ENCODE measurements at places on chromosomes 16 and 17.

DNA sequence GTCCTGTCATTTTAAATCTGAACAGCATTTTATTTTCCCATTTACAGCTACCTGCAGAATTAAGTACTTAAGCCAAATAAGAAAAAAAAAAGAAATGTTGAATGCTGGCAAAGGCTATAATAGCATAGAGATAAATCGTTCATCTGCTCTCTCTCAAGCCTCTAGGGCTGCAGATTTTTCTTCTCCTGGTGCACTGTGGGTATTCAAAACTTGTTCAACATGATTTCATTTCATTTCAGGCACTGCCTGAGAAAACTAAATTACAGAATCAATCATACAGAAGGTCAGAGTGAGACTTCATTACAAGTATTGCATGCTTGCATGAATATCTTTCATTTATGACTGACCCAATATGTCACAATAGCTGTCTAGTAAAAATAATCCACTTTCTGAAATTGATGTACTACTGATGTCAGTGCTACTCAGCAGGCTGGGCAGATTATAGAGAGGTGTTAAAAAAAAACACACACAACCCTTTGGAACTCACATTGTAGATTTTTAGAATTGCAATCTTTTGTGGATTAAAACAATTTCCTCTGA lies 86.2 kb downstream of the TOX3 start:
- no peak for DNase-seq

DNA sequence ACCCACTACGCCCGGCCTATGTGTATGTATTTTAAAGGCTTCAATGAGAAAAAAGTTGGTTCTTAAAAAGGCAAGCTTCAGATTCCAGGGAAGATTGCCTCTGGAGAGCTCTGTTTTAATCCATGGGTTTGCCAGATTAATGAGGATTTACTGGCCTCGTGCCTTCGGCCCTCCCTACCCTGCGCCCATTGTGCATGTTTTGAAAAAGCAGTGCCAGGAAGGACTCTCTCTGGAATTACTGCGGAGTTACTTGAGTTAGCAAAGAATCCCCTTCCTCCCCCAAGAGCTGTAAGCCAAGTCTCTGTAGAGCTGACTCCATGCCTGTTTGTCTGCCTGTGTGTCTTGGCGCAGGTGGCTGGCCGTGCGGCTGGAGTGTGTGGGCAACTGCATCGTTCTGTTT lies 98.9 kb downstream of the ABCC6 start:
- no peak for DNase-seq

DNA sequence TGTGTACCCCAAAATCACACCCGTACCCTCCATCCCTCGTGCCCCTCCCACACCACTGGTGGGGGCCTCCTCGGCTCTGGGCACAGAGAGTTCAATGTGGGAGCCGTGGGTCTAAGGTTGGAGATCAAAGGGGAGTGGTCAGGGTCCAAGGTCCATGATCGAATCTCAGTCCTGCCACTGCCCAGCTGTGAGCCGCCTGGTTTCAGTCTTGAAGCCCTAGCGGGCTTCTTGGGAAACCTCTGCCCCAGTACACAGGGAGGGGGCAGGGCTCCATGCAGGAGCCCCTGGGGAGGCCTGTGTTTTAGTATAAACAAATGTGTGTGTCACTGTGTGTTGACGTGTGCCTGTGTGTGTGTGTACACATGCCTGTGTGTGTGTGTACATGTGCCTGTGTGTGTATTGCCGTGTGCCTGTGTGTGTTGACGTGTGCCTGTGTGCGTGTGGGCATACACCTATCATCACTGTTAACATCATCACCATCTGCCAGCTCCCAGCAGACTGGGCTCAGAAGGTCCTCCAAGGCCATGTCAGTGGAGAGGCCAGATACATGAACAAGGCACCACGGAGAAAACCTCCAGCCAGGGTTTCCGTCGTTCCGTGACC lies 26.5 kb upstream of the ZNF469 start:
- no peak for DNase-seq

DNA sequence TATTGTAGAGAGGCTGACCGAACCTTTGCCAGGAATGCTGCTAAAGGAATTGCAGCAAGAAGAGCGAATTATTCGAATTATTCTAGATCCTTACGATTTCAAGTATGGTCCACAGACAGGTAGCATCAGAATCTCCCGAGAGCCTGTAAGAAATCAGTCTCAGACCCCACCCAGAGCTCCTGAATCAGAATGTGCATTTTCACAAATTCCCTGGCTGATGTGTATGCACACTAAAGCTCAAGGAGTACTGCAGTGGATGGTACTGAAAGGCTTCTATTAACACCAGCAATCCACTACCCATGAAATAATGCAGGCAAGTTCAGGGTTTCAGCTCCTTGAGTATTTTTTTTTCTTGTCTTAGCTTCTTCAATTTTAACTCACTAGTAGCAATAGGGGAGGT lies 49.4 kb downstream of the ZZEF1 start:
- no peak for DNase-seq

DNA sequence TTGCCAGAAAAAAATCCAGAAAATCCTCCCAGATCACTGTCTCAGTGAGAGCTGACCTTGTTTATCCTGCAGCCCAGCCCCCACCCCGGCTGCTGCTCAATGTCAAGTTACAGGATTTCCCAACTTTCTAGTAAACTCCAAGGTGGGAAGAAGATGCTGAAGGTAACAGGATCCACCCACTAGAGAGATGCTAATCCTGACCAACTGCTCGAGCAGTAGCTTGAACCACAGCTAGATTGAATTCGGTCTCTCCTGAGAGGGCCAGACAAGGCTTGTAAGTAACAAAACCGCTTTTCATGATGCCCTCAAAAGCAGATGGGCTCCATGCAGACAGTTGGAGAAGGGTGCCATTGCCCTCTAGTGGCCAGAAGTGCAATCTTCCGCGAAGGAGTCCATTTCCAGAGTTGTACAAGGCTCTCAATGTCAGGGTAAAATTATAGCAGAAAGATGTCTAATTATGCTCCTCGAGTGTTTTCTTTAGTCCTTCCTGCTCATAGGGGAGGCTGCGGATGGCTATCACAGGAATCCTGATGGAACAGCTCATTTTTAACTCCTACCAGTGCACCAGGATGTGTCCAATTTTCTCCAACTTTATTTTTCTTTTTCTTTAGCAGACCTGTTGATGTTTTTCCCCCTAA lies 3.9 kb downstream of the CDH11 start:
- DNase-seq: no peak

GRCh38 chr17:73300392-73300791 lies 11.4 kb downstream of the CDC42EP4 start:
- DNase-seq: no peak

DNA sequence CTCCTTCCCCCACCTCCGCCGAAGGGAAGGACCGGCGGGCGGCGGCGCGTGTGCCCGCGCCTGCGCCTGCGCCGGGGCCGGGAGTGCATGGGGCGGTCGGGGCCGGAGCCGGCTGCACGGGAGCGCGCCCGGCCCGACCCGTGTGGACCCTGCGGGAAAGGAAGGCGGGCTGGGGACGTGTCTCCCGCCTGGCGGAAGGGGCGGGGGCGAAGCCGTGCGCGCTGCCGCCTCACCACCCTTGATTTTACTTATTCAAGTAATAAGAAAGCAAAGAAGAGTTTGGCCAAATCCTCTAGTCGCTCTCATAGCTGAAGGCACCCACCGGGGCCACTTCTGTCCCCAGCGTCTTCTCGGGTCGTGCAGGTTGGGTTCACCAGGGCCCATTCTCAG lies 596 bp upstream of the PFN1 start:
- DNase-seq: peak; percentile 66

GRCh38 chr17:14161419-14161818 lies 75.2 kb downstream of the CDRT15 start:
- no peak for DNase-seq

DNA sequence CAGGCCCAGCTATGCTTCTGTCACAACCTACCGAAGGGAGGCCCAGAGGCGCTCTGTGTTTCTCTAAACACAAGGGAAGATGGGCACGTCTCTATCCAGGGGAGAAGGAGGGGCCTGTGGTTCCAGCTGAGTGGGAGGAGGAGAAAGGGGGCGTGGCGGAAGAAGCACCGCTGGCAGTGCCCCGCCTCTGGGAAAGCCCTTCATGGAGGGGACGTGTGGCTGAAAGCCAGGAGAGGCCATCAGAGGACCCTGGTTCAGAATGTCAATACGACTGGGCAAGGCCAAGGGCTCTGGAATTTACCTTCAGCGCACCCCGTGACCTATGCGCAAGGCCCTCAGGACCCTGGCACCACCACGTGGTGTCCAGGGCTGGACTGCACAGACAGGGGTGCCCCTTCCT lies 12.3 kb upstream of the SLC38A8 start:
- DNase-seq: no peak

DNA sequence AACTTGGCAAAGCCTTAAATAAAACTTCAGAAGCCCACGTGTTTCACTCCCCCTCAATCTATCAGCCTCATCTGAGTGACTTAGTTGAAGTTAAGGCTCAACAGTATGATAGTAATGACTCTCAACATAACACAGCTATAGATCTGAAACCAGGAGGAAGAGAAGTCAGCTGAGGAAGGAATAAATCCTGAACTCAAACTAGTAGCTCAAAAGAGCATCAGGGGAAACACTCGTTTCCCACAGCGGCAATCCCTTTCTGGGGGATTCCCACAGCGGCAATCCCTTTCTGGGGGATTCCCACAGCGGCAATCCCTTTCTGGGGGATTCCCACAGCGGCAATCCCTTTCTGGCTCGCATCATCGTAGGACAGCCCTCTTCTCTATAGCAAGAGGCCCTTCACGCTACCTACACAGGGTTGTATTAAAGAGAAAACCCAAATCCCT lies 56.8 kb downstream of the ZZEF1 start:
- DNase-seq: no peak

- DNase-seq: no peak
Observed at GRCh38 chr16:59880611-59881010, 1146.5 kb upstream of the GOT2 start.

GRCh38 chr17:80866050-80866793 lies 125.4 kb upstream of the CHMP6 start:
- DNase-seq: peak; percentile 50

DNA sequence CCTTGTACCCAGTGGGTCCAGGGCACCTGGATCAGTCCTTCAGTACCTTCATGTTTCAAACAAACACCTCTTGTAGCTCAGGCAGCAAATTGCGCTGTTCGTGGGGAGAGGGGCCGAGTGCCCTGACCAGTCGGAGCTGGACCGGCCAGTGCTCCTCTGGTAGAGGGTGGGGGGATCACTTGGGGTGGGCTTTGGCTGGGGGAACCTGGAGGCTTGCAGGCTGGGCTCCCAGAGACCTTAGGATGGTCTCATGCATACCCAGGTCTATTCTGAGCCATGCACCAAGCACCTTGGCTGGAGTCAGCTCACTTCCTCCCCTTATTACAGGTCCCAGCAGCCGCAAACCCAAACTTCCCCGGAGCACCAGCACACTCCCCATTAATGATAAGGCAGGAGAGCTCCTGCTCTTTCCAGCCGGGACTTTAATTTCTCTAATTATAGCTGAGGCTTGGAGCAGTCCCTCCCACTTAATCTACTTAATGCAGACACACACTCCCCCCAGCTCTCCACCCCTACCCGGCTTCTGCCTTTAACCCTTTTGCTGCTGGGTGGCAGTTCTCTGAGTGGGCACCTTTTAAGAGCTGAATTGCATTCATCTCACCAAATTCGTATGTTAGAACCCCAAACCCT lies 26.3 kb upstream of the MGAT5B start:
- DNase-seq: no peak
